ENCODE measurements at places on chromosomes 16 and 17. TPM values are rescaled to one million over a fixed set of nuclear protein-coding genes. Genes with fewer than 3 reads are reported as not detected.

TP53I13 gene
- total RNA-seq, result 39.7 TPM

FOXL1 gene
- total RNA-seq, result not detected

KRT36 gene
- total RNA-seq, result not detected

GAS2L2 gene
- total RNA-seq, result 0.11 TPM

TAX1BP3 gene
- 81.3 TPM for total RNA-seq

EVPLL gene
- not detected for total RNA-seq

PCGF2 gene
- total RNA-seq, result 112 TPM

ENPP7 gene
- not detected for total RNA-seq

DNA sequence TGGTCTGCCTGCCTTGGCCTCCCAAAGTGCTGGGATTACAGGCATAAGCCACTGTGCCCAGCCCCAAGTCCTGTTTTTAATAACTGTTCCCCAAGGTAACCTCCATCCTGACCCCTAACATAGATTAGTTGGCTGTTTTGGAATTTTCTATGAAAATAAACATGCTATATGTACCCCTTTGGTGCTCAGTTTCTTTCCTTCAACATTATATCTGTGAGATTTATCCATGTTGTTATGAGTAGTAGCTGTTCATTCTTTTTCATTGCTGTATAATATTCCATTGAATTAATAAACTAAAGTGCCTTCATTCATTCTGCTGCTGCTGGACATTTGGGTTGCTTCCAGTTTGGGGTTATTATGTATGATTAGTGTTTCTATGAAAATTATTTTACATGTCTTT lies 26.3 kb upstream of the FMNL1 start:
- no peak for DNase-seq

GRCh38 chr17:17381446-17382064 lies 78.4 kb downstream of the NT5M start:
- DNase-seq, result no peak

DNA sequence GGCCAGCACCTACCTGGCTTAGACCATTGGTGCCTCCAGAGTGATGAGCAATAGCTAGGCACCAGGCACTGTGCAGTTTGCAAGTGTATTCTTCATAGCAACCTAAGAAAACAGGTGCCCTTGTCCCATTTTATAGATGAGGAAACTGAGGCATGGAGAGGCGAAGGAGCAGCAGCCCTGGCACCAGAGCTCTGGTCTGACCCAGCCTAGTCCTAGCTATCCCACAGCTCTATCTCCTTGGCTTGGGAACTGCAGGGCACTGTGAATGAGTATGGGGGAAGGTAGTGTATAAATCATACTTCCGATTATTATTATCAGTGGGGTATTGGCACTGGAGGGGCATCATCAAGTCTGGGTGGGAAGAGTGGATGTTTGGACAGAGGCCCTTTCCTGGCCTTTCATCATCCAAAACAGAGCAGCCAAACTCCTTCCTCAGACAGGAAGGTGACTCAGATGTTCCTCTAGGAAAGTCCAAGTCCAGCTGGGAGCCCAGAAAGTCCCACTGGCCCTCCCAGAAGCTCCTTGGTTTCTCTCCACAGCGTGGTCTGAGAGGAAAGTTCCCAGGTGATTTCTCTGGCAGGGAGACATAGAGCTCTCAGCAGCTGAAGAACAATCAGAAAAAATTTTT lies 32.0 kb upstream of the PLLP start:
- DNase-seq, result no peak

DNA sequence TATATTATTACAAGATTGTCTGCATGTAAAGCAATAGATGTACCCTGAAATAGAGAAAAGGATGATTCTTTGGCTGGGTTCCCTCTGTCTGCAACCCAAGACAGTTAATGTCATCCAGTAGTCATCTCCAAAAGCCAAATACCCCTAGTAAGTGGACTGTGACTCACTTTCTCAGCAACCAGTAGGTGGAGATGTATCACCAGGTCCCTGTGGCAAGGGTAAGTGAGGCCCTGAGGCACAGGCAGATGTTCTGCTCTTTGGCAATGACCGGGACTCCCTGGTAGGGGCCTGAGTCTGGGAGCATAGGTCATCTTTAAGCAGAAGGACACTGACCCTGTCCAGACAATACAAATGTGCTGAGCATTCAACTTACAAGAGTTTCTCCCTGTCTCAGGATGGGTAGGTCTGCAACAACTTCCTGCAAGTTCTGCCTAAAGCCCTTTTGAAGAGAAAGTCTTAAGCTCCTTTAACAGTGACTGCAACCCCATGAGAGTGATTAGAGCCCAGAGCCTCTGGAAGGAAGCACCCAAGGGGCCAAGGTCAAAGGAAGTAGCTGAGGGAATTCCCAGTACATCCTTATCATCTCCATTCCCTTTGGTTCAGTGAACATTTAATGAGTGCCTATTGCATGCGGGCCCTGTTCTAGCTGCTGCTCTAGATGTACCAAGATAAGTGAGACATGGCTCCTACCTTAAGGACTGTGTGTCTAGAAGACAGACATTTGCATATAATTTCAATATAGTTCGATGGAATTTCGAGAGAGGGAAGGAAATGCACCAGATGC lies 31.9 kb downstream of the PMP22 start:
- no peak for DNase-seq

GRCh38 chr17:70658317-70658716 lies 489.0 kb downstream of the KCNJ2 start:
- DNase-seq, result no peak

- no peak for DNase-seq
Observed at GRCh38 chr17:38891441-38891840, 21.6 kb downstream of the LASP1 start.

DNA sequence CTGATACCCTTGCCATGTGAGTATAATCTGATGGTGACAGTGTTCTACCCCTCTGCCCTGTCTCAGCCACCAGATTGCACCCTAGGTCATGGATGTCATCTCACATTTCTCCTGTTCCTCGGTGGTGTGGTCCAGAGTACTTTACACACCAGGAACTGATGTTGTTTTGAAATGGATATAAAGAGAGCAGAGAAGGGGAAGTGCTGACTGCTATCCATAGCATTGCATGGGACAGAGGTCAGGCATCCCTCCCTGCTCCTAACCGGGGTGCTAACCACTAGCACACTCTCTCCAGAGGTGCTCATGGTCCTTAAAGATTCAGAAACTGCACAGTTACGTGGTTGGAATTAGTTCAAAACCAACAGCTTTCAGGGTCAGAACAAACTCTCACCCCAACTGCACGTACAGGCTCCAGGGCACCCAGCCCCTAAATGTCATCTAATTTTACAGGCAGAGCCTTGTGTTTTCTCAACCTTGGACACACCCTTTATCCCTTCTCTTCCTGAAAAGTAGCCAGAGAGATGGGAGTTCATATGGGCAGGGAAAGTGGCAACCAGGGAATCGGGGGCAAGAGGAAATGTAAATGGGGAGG lies 16.3 kb downstream of the TTLL6 start:
- no peak for DNase-seq

DNA sequence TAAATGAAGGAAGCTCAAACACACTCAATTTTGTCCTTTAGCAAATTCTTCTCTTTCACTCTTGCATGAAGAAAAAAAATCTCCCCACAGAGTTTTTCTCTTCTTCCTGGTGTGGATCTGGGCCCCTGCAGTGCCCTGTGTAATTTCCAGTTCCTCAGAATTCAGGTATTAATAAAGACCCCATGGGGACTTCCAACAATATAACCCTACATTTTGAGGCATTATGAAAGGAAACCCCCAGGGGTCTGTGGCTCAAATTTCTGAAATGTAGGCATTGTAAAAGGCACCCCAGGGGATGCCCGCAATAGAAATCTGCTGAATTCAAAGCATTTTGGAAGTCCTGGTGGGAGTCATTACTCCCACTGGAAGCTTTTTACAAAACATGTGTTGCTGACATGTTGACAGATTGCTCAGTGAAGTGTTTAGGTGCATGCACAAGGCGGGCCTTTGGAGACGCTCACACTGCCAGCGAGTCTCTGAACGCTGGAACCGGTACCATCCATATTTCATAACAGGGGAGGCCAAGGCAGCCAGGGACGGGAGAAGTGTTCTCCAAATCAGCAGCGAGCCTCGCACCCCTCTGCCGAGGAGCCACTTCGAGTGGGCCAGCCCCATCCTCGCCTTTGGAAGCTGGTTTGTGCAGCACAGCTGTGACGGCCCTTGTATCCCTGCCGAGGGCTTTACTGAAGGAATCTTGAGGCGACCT lies 154.0 kb downstream of the ZNF423 start:
- no peak for DNase-seq

DNA sequence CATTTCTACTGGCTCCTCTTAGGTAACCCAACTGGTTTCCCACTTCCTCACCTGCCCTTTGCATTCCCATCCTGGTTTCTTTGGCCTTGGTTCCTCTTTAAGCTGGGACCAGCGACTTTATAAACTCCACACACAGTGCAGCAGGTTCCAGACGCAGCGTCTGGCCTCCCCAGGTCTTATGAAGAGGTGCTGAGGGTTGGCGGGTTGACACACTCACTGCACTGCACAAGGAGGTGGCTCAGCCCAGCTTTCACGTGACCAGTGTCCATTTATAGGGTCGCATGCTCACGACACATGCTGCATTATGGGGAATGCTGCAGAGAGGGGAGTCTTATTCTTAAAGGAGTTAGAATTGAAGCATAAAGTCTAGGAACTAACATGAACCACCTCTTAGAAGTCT lies 70.8 kb downstream of the ZFHX3 start:
- DNase-seq, result no peak

DNA sequence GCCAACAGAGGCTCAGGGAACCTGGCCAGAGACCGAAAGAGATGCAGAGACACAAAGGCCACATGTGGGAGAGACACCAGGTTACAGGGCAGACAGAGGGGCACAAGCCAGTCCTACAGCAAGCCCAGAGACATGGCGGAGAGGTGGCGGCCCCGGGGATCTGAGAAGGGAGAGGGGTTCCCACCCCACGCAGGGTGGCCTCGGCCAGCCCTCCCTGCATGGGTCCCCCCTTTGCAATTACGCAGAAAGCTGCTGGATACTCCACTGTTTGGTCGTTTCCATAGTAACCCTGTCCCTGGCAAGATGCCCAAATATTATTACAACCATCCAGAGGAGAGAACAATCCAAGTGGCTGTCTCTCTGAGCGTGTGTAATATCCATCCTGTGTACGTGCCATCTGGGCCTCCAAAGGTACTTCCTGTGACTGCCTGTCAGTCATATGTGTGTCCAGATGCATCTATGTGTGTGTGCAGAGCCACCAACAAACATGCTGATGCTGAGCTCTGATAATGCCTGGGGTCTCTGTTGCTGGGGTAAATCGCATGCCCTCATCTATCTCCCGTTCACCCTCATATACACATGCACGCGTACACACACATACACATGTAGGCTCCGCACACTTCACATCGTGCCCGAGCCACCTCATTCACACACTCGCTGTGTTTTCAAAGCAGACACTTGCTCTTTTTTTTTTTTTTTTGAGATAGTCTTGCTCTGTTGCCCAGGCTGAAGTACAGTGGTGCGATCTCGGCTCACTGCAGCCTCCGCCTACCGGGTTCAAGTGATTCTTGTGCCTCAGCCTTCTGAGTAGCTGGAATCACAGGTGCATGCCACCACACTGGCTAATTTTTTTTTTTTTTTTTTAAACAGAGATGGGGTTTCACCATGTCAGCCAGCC lies 5.5 kb downstream of the PCGF2 start:
- no peak for DNase-seq

DNA sequence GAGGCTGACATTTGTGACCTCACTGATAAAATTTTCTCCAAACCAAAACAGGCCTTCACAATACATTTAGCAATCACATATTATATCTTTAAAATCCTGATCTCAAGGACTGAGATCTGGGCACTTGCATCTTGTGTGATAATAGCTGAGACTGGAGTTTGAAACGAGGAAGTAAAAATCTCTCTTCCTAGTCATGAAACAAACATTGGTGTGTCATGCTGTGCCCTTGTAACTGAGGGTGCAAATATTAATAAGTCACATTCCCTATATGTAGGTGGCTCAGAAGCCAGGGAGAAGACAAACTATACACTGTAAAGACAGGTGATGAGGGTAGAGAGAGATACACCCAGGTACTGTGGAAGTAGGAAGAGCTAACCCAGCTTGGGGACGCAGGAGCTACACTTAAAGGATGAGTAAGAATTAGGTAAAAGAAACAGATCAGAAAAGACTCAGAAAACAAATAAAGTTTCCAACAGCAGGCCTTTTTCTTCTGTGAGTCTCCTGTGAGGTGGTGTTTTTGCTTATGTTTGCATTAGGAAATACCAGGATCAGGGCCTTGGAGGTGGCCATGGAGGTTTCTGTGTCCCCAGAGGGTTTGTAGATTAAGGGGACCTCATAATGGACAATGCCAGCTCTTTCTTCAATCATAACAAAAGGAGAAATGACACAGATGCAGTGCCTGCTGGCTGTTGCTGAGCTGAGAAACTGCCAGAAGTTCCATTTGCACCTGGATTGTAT lies 335.7 kb downstream of the GRIN2A start:
- DNase-seq, result no peak

DNA sequence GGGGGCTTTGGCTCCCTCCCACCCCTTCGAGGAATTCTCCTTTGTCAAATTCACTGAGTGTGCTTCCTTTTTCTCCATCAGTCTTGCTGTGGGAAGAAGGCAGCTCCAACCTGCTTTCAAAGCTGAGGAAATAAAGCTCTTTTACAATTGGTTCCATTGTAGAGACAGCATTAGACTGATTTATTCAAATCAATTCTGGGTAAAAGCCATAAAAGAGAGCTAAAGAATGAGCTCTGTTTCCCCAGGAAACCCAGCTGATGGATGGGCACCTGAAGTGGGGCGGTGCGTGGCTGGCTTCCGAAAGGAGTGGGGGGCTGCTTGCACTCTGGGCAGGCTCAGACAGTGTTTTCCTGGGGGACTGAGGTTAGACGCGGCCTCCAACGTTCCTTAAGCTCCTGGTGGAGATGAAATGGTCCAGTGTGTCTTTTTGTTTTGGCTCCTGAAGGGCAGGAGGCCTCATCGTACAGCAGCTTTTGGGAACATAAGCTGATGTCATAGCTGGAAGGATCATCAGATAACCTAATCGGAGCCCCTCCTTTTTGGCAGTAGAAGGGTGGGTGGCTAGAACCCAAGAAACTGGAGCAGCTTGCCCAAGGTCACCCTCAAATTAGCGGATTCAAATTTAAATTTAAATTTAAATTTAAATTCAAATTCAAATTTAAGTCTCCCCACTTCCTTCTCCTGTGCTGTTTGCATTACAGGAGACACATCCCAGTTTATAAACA lies 128.5 kb upstream of the EEF2KMT start:
- DNase-seq, result no peak

- DNase-seq, result no peak
Observed at GRCh38 chr16:24013864-24014645, 178.3 kb downstream of the PRKCB start.

DNA sequence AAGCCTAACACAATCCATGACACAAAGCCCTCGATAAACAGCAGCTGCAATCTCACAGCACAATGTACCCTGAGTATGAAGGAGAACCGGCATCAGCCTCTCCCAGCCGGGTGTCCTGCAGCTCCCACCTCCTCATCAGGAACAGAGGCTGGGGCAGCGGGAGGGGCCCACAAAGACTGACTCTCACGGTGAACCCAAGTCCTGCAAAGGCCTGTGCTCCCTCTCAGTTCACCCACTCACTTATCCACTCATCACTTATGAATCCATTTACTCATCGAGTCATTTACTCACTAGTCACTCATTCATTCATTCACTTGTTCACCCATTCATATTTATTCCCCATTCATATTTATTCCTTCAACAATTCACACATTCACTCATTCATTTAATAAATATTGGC lies 11.6 kb downstream of the ZNF423 start:
- DNase-seq, result no peak

GRCh38 chr16:10896723-10897122 lies 19.7 kb downstream of the CIITA start:
- DNase-seq, result no peak
